T1000 (cell line): ENCODE measurements at places on chromosomes 12 and 14.

GRCh38 chr12:96445691-96446583 is 43.4 kb upstream of the CFAP54 start:
- DNase-seq, result peak; percentile 68

GRCh38 chr12:27561535-27562350 is 37.7 kb downstream of the PPFIBP1 start:
- no peak for DNase-seq

- DNase-seq, result no peak
Observed at GRCh38 chr12:51051787-51052186, 3.7 kb downstream of the LETMD1 start.

DNA sequence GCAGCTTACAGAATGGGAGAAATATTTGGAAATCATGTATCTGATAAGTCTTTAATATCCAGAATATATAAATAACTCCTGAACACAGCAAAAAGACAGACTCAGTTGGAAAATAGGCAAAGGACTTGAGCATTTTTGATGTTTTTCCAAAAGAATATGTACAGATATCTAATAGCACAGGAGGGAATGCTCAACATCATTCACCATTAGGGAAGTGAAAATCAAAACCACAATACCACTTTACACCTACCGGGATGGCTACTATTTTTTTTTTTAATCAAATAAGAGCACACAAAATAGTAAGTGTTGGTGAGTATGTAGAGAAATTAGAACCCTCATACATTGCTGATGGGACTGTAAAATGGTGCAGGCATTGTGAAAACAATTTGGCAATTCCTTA is 75.6 kb downstream of the ANO6 start:
- DNase-seq, result no peak

DNA sequence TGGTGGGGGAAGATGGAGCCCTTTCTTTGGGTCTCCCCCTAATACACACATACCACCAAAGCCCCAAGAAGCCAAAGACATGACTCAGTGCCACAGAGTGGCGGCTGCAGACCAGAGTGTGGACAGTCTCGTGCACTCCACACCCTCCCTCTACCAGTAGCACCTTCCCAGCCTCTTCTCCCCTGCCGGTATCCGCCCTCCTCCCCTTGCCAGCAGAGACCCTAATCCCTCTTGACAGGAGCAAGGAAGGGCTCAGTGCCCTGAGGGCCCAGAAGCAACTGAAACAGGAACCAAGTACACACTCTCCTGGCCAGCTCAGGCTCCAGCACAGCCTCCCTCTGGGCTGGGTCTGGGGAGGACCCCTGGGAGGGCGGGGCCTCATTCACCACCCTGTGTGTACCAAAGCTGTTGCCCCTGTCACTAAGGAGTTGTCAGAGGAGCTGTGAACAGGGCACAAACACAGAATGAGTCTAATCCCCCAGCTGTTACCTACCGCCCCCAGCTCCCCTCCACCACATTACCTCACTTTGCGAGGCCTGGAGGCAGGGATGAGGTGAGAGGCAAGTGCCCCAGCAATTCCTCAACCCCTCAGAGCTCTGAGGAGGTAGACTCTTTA is 8.2 kb downstream of the SPRYD3 start:
- DNase-seq, result no peak

DNA sequence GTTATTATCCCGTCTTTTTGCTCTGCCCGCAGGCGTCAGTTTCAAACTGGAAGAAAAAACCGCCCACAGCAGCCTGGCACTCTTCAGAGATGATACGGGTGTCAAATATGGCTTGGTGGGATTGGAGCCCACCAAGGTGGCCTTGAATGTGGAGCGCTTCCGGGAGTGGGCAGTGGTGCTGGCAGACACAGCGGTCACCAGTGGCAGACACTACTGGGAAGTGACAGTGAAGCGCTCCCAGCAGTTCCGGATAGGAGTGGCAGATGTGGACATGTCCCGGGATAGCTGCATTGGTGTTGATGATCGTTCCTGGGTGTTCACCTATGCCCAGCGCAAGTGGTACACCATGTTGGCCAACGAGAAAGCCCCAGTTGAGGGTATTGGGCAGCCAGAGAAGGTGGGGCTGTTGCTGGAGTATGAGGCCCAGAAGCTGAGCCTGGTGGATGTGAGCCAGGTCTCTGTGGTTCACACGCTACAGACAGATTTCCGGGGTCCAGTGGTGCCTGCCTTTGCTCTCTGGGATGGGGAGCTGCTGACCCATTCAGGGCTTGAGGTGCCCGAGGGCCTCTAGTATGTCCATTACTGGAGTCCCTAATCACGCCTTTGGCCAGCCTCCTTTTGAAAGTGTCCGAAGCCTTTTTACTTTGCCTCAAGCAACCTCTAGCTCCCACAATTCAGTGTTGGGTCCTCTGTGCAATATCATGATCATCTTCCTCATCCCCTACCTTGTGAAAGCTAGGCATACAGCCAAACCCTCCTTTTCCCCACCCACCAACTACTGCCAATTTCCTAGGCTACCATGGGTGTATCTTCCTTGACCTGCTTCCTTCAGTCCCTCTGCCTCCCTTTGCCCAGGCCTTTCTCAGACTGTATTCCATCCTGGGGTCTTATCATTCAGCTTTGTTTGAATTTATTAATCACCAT is 891 bp downstream of the SPRYD4 start:
- DNase-seq, result no peak

DNA sequence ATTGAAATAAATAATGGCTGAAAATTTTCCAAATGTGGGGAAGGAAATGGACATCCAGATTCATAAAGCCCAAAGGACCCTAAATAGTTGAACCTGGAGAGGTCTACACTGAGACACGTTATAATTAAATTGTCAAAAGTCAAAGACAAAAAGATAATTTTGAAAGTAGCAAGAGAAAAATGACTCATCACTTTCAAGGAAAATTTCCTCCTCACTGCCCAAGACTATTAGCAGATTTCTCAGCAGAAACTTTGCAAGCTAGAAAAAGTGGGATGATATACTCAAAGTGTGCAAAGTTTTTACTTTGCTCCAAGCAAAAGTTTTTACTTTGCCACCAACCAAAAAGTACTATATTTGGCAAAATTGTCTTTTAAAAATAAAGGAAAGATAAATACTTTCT is 15.9 kb upstream of the KRT83 start:
- DNase-seq, result no peak

- no peak for DNase-seq
Observed at GRCh38 chr12:126966498-126966897, 1300.5 kb upstream of the TMEM132C start.

- no peak for DNase-seq
Observed at GRCh38 chr12:66203820-66204219, 14.8 kb downstream of the IRAK3 start.

DNA sequence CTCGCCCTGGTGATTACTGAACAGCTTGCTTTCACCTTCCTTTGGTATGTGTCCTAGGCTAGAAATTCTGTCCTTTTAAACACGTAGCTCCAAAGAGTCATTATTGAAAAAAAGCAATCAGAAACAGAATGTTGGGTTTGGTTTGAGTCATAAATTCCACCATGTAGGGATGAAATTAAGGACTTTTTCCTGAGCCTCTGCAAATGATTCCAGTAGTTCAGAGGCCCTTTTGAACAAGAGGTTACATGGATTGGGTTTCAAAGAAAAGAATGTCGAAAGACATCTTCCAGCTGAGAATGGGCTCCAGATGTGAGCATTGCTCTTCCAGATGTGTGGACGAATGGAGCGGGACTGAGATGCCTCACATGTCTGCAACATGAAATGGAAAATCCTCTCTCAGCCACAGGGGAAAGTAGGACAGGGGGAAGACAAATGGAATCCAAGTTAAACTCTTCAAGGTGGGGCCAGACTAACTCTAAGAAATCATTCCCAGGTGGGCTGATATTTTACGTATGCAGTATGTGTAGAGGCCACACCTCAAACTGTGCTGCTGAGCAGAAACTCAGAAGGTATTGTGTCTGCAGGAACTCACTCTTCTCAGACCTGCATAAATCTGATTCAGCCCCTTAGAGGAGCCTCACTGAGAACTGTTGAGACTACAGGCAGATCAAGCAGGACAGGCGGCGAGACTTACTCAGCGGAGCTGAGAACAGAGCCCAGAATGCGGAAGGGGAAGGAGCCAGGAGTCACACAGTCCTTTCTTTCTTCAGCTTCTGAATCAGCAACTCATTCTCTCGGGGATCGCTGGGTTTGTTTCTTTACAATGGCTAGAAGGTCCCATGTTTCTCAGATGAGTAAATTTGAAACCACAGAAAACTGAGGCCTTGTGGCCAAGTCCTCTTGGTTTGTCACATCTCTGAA is 23.3 kb upstream of the EMP1 start:
- DNase-seq, result peak; percentile 48

DNA sequence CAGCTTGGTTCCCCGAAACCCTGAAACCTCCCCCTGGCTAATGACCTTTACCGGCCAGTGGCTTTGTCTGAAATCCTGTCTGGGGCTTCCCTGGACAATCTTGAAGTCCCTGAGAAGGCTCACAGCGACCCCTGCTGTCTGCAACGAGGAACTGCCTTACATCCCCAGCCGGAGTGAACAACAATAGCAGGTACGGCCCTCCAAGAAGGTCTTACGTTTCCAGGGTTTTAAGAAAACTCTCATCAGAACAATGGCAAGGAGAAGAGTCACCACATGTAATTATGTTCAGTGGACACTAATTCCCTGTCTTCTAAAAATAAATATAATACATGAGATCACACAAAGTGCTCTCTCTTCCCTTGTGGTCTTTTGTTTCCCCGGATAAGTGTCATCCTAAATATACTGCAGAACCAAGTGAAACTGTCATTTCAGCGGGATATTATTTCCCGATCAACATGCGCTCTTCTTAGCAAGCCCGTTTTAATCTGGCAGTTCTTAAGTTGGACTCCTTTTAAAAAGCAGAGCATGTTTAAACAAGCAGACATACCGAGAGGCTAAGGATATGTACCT is 53.3 kb downstream of the RBM19 start:
- peak; percentile 32 for DNase-seq

DNA sequence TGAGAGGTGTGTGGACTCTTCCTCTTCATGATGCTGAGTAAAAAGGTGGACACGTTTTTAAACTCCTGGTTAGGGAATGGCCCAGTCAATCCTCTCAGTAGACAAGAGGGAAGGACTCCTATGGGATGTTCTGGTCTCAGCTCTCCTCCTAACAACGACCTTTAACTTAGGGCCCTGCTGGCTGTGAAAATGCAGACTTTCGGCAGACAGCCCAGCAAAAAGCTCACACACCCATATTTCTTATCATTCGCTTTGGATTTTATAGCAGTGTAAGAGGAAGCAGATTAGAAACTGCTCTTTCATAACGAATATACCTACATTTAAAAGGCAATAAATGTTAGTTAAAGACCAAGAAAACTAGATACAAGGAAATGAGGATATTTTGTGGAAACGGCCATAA is 18.0 kb upstream of the YARS2 start:
- DNase-seq, result no peak

GRCh38 chr14:99420711-99421110 is 59.9 kb downstream of the SETD3 start:
- DNase-seq, result no peak

DNA sequence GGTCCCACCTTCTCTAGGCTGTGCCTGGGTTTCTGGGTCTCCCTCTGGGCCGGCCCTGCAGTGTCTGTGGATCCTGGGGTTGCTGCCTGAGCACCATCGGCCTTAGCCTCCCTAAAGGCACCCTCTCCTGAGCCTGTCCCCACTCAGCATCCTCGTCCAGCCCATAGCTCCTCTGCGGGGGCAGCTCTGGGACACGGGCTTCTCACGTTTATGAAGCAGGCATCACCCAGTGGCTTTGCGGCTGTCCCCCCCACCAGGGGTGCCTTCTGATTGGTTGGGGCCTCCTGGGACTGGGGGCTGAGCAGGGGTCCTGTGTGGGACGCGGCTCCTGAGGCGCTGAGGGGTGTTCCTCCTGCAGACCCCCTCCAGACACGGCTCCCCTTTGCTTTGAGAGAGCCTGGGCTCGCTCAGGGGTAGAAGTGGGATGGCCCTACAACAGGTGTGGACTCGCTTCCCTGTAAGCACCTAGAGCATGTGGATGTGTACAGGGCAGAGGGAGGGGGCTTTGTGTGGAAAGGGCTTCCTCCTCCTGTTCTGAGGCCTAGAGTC is 10.7 kb downstream of the ULK1 start:
- no peak for DNase-seq

DNA sequence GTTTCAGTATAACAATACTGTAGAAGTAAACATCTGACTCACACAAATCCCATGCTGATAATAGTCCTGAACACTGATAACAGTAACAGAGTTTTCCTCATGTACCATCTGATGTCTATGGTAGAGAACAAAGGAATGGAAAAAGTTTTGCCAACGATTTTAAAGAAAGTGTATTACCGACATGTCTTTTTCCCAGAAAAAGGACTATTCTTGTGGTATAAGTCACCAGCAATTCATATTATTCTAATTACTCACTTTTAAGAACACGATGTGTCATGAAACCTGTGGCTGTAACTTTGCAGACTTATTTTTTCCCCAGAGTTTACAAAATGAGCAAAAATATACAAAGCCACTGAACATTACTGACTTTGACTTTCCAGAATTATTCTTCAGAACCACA is 40.1 kb upstream of the DCN start:
- peak; percentile 95 for DNase-seq

- no peak for DNase-seq
Observed at GRCh38 chr12:53355121-53355520, 19.0 kb upstream of the SP7 start.

DNA sequence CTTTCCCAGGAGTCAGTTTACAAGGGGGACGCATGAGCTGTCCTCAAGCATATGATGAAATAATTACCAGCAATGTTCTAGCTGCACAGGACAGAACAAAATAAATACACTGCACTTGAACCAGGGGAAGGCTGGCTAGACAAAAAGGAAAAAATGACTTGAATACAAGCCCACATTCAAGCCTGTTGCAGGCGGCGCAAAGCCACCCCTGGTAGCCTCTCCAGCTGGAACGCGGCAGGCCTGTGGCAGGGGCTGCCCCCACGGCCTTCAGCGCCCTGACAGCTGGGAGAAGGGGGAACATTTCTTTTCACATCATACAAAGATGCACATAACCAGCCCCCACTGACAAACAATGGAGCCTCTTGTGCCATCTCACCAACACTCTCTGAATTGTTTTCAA is 57.1 kb downstream of the TRAFD1 start:
- no peak for DNase-seq

DNA sequence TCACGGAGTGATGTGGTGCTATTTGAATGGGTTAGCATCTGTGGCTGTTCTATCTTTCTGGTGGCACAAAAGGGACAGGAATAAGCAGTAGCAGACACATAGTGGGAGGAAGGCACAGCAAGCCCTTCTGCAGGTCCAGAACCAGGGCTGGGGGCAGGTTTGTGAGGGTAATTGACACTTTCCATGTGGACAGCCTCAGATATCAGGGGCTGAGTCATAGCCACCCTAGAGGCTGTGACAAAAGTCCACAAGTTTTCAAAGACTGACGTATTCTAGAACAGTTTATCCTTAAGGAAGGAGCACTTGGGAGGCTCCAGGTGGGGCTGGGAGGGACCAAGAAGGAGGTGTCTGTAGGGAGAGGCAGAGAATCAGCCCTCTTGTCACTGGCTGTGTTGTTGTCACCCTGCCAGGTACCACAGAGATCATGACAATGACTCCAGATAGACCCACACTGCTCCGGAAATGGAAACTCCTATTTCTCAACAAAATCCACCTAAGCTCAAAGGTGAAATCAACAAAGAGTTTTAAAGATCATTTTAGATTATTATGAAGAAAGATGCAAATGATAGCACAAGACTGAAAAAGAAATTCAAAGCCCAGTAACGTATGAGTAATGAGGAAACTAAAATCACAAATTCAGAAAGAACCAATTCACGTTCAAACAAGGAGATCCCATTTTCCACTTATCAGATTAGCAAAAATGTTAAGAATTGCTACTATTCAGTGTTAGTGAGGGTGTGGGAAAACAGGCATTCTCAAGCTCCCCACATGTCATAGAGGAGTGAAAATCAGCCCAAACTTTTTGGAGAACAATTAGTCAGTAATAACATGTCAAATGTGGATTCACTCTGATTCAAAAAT is 48.3 kb downstream of the NFKBIA start:
- DNase-seq, result no peak

- DNase-seq, result no peak
Observed at GRCh38 chr14:61187196-61187905, 93.8 kb downstream of the TMEM30B start.
